T1000 (cell line): ENCODE measurements at places on chromosomes 2 and 18.

- DNase-seq: no peak
These were observed 3.6 kb downstream of the ZAP70 start for GRCh38 chr2:97716695-97717612.

DNA sequence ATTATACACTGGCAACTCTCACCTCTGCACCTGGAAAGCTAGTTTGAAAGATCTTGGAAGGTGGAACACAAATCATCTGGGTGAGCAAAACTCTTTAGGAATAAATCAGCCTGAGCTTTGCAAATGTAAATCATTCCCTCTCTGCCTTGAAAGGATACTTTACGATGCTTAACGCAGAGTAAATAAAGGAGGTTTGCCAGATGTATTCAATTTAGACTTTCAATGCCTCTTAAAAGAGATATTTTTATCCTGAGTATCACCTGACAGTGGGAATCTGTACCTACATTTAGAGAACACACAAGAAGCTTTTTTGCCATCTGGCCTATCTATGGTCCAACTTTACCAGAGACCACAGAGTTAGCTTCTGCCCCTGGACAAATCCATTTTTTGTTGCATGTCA is 983.2 kb upstream of the CDH2 start:
- no peak for DNase-seq

DNA sequence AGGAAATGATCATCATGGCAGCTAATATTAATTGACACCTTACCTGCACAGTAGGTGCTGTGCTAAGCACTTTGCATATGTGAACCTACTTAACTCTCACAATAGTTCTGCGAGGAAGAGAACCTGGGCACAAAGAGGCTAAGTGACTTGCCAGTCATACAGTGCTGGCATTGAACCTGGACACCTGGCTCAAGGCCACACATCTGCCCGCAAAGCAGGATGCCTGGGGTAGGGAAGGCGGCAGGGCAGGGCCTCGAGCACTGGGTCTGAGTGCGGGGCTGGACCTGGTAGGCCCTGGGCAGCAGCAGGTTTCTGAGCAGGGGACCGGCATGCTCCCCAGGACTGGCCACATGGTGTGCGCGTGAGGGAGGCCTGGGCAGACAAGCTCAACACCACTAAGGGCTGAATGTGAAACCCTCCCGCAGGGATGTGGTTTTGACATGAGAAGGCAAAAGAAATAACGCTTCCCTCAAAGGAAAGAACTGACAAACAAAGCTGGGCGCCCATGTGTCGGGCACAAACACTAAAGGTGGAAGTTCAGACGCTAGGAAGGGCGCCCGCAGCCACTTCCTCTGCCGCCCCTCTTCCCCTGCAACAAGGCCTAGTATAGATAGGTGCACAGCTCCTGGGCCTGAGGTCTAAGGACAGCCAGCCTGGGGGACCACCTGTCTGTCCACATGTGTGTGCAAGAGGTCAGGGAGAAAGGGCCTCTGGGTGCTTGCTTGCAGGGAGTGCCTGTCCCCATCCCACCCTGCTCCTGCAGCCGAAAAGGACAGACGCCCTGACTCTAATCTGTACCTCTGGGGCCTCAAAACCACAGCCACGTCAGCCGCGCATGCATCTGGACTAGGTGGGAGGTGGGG is 92.5 kb downstream of the ZFP36L2 start:
- no peak for DNase-seq

GRCh38 chr2:529424-529823 is 147.8 kb downstream of the TMEM18 start:
- DNase-seq: no peak

DNA sequence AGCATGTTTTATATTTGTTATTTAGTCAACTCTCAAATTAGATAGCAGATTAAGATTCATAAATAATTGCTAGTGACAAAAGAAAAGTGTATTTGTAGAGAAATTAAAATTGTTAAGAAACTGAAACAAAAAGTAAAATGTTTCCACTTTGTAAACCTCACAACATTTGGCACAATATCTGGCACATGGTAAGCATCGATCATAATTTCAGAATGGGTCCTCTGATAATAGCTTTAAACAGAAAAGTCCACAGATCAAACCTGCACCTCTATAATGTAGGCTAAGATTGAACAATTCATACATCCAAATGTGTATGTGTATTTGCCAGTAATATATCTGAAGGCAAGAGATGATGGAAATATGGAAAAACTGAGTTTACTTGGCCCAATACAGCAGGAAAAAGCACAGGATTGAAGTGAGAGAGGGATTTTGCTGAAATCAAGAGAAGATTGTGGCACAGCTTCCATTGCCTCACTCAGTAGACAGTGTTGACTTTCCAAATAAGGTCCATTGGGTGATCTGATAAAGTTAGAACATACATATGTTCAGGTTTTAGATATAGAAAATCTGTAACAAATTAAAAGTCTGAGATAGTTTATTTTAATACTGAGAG is 39.4 kb downstream of the COBLL1 start:
- DNase-seq: no peak

- peak; percentile 4 for DNase-seq
These were observed 30.7 kb downstream of the CAMKMT start for GRCh38 chr2:44392338-44392943.

DNA sequence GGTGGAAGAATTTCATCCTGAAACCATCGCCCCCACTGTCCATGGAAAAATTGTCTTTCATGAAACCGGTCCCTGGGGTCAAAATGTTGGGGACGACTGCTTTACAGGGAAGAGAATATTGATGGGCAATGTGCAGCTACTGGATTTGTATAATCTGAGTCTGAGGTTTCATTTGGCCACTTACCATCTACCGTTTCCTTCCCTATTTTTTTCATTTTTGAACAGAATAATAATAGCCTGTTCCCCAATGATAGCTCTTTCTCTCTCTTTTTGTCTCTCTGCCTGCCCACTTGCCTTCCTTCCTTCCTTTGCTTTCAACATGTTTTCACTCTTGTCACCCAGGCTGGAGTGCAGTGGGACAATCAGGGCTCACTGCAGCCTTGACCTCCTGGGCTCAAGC is 78.3 kb upstream of the TLK1 start:
- no peak for DNase-seq

DNA sequence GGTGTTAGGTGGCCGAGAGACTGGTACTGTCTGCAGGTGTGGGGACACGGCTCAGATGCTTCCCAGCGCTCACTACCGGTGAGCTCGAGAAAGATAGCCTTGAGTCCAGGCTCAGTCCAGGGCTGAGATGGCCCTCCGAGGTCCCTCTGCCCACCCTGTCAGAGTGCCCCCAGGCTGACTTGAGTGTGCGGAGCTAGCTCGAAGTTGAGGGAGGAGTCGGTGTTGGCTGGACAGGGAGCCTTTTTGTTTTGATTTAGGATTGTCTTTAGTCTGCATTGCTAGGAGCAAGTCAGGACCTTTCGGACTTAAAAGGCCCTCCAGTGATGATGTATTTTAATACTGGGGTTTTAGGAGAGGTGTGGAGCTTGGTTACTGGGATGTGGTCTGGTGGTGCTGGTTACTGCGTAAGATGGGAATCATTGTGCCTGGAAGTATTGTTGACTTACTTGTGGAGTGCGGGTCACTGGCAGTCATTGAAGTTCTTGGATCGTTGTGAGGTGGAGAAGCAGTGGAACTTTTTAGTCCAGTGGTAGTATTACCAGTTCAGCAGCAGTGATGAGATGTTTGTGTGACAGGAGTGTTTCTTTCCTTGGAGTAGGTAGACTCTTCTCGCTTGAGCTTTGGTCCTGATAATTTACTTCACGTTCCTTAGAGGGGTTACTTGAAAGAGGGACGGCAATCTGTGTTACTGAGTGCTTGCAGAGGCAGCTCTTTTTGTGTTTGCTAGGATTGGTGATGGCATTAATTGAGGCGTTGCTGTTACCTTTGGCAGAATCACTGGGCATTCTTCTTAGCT is 633 bp downstream of the KIAA1328 start:
- DNase-seq: no peak

DNA sequence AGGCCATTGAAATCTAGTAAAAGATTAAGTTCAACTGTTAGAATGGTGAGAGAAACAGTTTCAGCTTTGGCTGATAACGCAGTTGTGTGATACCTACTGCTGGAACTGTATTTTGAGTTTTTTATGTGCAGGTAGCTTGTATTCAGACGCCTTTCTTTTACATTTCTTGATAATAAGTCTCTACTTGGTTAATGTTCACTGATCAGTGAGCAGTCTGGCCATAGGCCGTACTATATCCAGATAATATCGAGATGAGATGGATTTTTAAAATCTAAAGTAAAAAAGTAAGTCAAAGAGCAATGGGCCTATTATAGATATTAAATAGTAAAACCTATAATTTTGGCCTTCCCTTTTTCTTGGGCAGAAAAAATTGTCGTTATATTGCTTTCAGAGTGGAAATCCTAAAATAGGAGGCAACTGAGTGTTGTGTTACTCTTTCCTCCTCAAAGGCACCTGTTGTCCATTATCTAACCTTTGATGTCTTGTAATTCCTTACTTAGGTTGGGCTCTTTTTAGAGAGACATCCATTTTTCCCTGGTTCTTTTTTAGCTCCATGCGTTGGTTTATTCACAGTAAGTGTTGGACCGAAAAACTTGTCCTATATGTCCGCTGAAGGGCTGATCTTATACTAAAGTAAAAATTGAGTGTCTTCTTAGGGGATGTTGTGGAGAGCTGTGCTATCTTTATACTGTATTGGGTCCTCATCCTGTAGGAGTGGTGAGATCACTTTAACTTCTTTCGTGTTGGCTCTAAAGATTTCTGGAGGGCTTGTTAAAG is 1.7 kb downstream of the EML4 start:
- no peak for DNase-seq

DNA sequence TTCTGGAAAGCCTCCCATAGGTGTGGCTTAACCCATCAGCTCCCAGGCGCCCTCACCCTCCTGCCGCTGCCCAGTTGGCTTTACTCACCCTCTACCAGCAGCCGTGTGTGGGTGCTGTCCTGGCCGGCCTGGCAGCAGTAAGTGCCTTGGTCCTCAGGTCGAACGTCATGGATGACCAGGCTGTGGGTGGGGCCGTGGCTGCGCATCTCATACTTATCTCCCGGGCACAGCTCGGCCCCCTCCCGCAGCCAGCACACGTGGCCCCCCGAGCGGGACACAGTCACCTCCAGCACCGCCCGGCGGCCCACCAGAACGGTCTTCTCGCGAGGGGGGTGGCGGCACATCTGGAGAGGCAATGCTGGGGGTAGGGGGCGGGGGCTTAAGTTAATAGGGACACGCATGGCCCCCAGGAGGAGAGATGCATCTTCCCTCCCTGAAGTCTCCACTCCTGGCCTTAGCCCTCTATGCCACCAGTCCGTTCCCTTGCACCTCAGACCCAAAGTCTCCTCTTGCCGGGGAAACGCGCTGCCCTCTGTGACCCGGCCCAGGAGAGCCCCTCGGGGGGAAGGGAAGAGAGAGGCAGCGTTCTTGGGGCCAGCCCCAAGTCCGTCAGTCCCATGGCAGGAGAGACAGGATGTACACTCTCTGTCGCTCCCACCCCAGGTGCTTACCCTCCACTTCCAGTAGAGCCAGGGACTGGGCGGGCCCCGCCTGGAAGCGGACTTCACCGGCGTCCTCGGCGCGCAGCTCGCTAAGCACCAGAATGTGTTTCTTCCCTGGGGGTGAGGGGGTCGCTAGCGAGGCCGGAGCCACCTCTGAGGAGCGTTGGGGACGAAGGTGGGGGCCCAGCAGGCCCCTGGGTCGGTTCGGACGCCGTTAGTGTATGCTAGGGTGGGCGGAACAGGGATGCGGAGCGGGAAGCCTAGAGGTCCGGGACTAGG is 7.9 kb downstream of the TMEM198 start:
- no peak for DNase-seq

- peak; percentile 9 for DNase-seq
These were observed 162.5 kb upstream of the SETBP1 start for GRCh38 chr18:44518091-44518615.

DNA sequence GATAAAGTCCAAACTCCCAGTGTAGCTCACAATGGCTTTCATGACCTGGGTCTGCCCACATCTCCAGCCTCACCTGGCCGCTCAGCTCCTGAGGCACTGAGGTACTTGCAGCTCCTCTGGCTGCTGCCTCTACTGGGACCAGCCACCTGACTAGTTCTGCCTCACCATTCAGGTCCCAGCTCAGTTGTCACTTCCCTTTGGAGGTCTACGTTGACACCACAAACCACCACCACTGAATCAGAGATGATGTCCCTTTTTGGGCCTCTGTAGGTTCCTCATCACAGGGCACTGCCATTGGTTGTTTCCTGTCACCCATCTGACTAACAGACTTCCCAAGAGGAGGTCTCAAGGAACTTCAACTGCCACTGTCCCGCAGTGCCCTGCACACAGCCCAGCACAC is 21.2 kb downstream of the SPP2 start:
- no peak for DNase-seq

DNA sequence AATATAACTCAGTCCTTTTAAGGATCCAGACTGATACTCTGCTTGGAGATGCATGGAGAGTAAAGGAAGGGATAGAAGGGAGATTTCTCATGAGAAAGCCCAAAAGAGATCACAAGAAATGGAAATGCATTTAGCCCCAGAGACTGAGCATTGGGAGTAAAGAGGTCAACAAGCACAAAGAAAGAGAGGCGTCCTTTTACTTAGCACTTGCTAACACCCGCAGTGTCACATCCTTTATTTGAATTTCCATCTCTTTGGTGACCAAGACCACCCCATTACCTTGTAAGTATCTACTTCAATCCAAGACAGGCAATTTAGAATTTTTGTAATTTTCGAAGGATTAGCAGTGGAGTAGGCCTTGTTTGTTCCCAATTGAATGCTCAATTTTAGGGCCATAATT is 111.8 kb upstream of the DCC start:
- no peak for DNase-seq

- no peak for DNase-seq
These were observed 61.0 kb upstream of the EPAS1 start for GRCh38 chr2:46236006-46236875.
